HCT116 (cell line): ENCODE measurements at places on chromosomes 7 and 10.

GRCh38 chr7:30466266-30466665 is 12.3 kb downstream of the NOD1 start:
- no peak for DNase-seq

DNA sequence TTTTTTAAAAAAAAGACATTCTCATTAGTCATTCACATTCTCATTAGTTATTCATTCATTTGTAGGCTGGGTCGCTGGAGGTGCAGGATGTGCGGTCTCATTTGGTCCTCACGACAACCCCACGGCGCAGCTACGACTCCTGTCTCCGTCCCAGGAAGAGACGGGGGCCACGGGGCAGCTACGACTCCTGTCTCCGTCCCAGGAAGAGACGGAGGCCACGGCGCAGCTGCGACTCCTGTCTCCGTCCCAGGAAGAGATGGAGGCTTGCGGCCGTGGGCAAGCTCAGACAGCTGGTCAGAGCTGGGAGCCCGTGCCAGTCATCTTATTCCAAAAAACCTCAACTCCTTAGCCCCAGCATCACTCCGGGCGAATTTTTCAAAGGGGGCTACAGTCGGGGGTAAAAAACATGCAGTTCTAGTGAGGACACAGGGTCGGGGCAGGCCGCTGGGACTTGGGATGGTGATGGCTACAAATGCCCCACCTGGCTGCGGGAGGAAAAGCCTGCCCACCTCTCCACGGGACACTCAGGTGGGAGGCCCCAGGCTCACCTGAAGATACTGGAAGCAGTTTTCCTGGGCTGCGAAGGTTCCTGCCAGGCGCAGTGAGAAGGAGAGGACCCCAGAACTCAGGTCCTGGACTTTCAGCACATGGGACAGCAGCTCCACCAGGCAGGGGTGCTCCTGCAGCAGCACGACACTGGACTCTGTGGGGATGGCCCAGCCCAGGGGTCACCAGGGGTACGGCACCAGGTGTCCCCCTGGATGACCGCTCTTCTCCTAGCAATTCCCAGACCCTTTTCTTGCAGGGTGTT is 8.3 kb downstream of the BRAT1 start:
- DNase-seq = no peak

- no peak for DNase-seq
These were observed 244.9 kb downstream of the THSD7A start for GRCh38 chr7:11587048-11587447.

- no peak for DNase-seq
These were observed 54.2 kb downstream of the DLG5 start for GRCh38 chr10:77872151-77872946.

GRCh38 chr10:71708301-71708703 is 11.3 kb downstream of the C10orf105 start:
- DNase-seq = no peak

DNA sequence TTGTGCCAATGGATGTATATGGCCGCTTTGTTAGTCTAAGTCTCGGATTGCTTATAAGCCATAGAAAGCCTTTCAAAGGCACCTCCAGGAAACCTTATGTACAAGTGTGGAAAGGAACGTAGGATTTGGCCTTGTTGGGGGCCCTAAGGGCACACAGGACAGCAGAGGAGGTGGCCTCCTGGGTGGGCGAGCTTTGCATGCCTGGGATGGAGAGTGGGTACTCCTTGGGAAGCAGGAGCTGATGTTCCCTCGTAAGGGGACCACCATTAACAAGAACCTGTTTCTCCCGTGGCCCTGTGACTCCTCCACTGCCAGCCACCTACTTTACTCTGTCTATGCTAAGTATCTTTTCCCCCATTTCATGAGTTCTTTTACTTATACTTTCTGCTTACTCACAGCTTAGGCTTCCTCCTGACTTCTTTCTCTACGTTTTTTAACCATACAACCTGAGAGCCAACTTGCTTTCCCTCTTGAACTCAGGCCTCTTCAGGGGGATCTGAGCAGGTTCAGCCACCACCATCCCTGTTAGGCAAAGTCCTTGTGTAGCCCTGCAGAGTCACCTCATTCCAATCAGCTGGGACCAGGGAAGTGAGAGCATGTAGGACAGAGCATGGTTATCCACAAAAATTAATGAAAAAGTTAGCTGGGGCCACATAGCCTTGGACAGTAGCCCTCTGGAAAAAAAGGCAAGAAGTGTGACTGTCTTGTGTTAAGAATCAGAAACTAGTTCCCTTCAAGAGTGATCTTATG is 118.9 kb downstream of the NEBL start:
- no peak for DNase-seq

- no peak for DNase-seq
These were observed 13.8 kb downstream of the TAF3 start for GRCh38 chr10:7832060-7832459.

DNA sequence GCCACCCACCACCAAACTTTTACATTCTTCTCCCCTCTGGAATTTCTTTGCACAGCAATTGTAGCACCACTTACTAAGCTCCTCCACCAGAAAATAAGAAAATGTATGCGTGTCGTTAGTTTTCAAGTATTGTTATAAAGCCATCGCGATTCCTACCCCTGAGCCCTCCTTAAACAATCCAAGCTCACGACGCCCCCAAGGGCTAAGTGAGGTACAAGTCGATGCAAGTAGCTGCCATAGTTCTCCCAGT is 1.3 kb downstream of the FRAT2 start:
- no peak for DNase-seq

GRCh38 chr10:112389271-112389822 is 15.4 kb downstream of the ACSL5 start:
- DNase-seq = peak; percentile 99

DNA sequence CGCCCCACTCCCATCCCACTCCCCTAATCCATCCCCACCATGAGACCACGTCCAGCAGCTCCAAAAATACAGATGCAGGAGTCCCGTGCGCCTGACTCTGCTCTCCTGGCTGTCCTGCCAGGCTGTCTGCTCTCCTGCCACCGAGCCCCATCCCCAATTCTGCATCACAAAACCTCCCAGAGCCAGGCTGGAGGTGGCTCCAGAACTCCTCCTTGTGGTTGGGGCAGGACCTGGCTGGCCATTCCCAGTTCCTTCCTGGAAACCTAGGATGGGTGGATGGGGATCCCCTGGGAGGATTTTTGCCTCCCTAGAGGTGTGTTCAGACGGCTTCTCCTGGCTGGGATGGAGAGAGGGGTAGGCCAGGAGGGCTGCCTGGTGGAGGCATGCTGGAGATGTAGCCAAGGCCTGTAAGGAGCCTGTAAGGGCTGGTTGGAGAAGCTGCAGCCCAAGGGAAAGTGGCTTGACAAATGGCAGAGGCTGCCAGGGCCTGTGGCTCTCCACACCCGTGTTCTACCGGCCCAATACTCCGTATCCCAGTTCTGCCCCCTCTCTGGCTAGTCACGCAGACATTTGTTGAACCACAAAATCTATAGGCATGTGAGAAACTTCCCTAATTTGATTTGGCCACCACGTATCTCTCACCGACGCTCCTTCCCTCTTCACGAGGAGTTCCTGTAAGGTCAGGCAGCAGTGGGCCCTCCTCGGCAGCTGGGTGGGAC is 99.3 kb downstream of the ARHGAP22 start:
- DNase-seq = no peak

DNA sequence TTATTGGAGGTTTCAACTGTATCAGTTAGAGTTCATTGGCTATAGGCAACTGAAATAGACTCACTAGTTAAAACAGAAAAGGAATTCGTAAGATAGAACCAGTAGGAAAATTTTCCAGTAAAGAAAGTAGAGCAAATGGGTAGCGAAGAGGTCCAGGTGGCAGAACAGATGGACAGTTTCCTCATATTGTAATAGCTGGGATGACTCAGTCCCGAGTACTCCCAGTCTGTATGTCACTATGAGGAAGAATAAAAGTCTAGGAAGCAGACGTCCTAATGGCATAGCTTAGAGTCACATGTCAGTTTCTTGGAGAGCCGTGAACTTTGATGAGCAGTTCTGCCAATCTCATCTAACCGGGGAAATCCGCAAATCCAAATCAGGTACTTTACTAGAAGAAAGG is 95.3 kb downstream of the RNF32 start:
- DNase-seq = no peak

- no peak for DNase-seq
These were observed 10.3 kb upstream of the PBLD start for GRCh38 chr10:68342909-68343516.

DNA sequence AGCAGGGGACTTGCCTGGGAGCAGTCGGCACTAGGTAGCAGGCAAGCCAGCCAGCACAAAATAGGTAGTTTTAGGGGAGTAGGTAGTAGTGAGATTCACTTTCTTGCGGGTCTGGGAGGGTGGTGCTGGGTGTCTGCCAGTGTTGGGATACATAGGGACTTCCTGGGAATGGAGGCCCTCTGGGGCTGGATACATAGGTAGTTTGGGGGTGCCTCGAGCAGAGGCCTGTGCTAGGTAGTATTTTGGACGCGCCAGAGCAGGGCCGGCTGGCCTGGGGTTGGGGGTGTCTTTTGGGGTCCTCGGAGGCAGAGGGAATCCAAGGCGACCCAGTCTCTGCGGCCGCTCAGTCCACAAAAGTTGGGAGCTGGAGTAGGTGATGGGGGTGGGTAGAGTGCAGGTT is 2.0 kb upstream of the HOXA3 start:
- no peak for DNase-seq

- DNase-seq = peak; percentile 56
These were observed 171.2 kb downstream of the PRKAG2 start for GRCh38 chr7:151705636-151706276.

DNA sequence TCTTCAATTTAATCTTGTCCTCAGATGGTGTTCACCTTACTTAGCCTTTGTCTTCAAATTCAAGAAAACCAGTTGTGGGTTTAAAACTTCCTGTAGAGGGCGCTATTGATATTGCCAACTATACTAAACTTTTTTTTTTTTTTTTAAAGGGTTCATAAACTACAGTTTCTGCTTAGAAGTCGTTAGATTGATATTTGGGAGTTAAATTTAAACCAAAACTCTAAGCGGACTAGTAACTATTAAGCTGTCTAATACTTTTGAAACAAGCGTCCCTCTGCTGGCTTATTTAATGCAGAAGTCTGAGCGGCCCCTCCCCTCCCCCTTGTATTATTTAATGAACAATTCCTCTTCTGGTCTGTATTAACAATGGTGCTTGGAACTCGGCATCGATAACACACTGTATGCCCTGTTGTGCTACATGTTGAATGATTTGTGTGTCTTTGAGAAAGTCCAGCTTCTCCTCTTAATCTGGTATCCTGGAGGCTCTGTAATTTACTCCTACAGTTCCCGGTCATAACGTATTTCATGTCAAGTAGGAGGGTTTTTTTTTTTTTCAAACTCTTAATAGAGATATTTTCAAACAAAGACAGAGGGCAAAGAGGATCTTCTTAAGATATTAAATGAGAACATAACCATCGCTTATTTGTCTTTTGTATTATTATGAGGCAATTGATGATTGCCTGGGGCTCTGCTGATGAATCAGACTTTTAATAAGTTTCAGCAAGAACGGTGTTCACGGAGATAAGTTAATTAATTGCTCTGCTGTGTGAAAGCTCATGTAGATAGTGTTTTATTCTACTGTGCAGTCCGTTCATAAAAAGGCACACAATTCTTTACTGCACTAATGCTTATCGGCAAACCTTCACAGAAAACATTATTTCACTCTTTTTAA is 22.6 kb upstream of the CREB5 start:
- peak; percentile 49 for DNase-seq

GRCh38 chr7:116713918-116714317 is 41.9 kb downstream of the MET start:
- no peak for DNase-seq

DNA sequence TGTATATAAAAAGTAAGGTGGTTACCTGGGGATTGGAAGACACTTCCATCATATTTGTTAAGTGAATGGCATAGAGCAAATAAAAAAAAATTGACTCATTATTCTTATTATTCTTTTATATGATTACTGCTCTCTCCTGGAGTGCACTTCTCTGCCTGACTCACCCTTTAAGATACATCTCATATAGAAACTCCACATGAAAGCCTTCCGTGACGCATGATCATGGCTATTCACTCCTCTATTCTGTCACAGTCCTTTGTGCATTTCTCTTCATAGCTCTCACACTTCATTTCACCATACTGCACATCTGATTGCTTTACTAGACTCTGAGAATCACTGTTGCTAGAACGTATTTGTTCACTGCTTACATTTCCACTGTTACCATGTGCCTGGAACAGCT is 597.3 kb downstream of the CNTNAP2 start:
- DNase-seq = no peak

DNA sequence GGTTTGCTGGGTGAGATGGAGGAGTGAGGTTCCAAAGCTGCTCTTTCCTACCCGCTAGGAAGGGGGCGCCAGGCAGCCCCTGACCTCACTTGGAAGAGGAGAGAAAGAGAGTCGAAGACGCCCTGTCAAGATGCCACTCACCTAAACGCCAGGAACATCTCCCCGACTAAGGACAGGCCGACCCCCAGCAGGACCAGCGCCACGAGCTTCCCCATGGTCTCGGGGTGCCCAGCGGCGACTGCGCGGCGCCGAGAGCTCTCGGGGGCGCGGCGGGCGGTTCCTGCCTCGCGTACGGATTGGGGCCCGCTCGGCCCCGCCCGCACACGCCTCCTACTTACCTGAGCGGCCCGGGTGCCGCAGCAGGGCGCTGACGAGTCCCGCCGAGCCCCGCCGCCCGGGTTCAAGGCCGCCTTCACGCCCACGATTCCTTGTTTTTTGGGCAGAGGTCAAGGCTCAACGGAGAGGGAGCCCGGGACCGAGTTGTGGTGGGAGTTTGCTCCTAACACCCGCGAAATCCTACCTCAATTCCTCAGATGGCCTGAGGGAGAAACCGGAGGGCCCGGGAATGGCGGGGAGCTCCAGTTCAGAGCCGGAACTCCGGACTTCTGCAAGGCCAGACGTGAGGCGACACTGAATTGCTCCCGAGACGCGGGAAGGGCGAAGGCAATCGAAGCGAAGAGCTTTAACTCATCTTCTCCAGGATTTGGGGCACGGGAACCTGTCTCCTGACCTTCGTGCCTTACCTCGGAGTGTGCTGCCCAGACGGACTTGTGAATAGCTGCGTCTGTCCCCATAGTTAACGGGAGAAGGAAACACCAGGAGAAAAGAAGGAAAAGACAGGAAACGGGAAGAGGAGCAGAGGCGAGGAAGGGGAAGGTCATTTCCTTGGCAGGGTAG is at the start of gene PON3:
Gene PON3 (minus strand): TSS at position 240 of the 897 bp plus-strand sequence. CDS start 25 bp downstream, at position 215.
- DNase-seq = peak; percentile 22

DNA sequence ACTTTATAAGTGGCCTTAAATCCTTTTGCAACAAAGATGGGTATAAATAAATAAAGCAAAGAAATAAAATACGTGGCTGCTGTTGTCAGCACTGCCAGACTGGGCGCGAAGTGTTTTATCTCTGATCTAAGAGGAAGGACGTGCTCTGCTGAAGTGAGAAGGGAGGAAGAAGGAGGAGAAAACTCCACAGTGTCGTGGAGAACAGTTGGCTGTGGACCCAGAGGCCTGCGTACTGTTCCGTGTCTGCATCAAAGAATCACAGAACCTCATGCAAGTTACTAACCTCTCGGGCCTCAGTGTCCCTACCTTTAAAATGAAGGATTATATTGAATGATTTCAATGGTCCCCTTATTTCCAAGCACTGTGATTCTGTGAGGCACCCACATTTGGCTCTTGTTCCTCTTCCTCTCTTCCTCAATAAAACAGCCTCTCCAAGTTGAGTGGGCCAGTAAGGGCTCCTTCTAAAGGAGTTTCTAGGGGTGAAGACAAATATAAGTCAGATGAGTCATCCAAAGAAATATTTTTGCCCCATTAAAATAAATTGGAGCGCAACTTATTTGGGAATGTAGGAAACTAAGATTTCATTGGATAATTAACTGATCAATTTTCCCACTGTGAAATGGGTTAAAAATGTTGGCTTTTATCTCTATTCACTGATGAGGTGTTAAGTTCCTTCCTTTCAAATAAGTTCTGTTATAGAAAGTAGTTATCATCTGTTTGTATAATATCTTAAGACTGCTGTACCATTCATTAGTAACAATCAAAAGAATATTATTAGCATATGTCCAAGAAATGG is 126.9 kb upstream of the EFCAB10 start:
- DNase-seq = no peak
